Progenitor cell of endocrine pancreas (in vitro differentiated cells): ENCODE measurements at places on chromosomes 5 and 9. TPM values are rescaled to one million over a fixed set of nuclear protein-coding genes. Genes with fewer than 3 reads are reported as not detected.

Gene ZNF618
- 75.3 and 85.8 TPM in 2 replicates for total RNA-seq

Gene RAD50
- 50.2 and 52.4 TPM in 2 replicates for total RNA-seq

Gene BTNL9
- not detected in 2 replicates for total RNA-seq

Gene CENPK
- total RNA-seq, result 36.3 and 39.0 TPM in 2 replicates

Gene UGT3A1
- 5.2 and 5.6 TPM in 2 replicates for total RNA-seq

Gene ADAMTS6
- total RNA-seq, result 12.3 and 13.0 TPM in 2 replicates

Gene PCDHB14
- total RNA-seq, result 7.9 and 8.0 TPM in 2 replicates

Gene LHX3
- total RNA-seq, result not detected in 2 replicates

Gene PELO
- 11.0 and 11.8 TPM in 2 replicates for total RNA-seq

Gene PDZD2
- total RNA-seq, result 2.4 and 3.1 TPM in 2 replicates

Gene EDIL3
- total RNA-seq, result 4.8 and 5.6 TPM in 2 replicates

Gene HSD17B4
- 248 and 285 TPM in 2 replicates for total RNA-seq

Gene TRPM6
- total RNA-seq, result 0.10 and 0.20 TPM in 2 replicates

Gene NUDT2
- total RNA-seq, result 21.1 TPM in 2 replicates

Gene IL4
- total RNA-seq, result not detected in 2 replicates

Gene PCDHGA9
- 1.5 and 1.8 TPM in 2 replicates for total RNA-seq

Gene PCDHA6
- 12.5 and 13.2 TPM in 2 replicates for total RNA-seq

Gene CAMK4
- total RNA-seq, result 2.1 and 2.3 TPM in 2 replicates

Gene RETREG1
- 7.4 and 8.0 TPM in 2 replicates for total RNA-seq

Gene TAF1L
- not detected in 2 replicates for total RNA-seq

Gene ZNF658
- 4.8 and 5.8 TPM in 2 replicates for total RNA-seq

Gene GRIA1
- 0.13 TPM in 1 of 2 replicates, not detected in the other for total RNA-seq

Gene UBE2QL1
- total RNA-seq, result 2.5 and 2.9 TPM in 2 replicates

Gene PDCD1LG2
- total RNA-seq, result not detected in 2 replicates

Gene LHX2
- total RNA-seq, result 0.24 TPM in 1 of 2 replicates, not detected in the other

Gene UNC13B
- total RNA-seq, result 111 and 114 TPM in 2 replicates

Gene ADAMTS12
- 5.2 and 7.8 TPM in 2 replicates for total RNA-seq

Gene LCN15
- not detected in 2 replicates for total RNA-seq

Gene RPS14
- 1,941 and 2,072 TPM in 2 replicates for total RNA-seq

Gene SLC6A19
- 2.2 and 2.6 TPM in 2 replicates for total RNA-seq

Gene ARID3C
- 8.5 and 12.0 TPM in 2 replicates for total RNA-seq

Gene HSDL2
- 25.9 and 27.8 TPM in 2 replicates for total RNA-seq

Gene CAMK2A
- not detected in 2 replicates for total RNA-seq

Gene FOXD1
- total RNA-seq, result 0.19 and 0.29 TPM in 2 replicates

Gene FAM153A
- 0.55 and 1.2 TPM in 2 replicates for total RNA-seq

Gene GLRA1
- not detected in 2 replicates for total RNA-seq

Gene C1QTNF3
- total RNA-seq, result 9.6 and 11.0 TPM in 2 replicates

Gene TRIM41
- 37.4 and 37.6 TPM in 2 replicates for total RNA-seq

Gene DMRT3
- total RNA-seq, result 0.34 and 0.53 TPM in 2 replicates
